Vagina (tissue), 2 donors: ENCODE measurements at places on chromosomes 3 and 15.

DNA sequence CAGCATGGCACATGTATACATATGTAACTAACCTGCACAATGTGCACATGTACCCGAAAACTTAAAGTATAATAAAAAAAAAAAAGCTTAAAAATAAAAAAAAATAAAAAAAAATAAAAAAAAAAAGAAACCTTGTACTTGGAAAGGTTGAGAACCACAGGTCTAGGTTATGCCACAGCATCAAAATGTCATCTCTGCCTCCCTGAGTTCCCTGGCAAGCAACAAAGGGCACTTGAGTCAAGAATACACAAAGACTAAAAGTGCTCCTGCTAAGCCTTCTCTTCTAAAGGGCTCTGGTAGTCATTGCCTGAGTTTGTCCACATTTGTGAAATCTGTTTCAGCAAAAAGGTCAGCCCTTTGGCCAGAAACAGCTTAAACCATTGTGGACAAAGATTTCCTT, 395.8 kb upstream of the CCDC54 start:
- no peak for DNase-seq

- DNase-seq, result no peak
Measured at GRCh38 chr3:9951962-9952805, at the start of gene PRRT3. Gene PRRT3, minus strand, starts transcription at chr3:9952408. Its CDS starts 2,293 bp downstream, at chr3:9950115.

DNA sequence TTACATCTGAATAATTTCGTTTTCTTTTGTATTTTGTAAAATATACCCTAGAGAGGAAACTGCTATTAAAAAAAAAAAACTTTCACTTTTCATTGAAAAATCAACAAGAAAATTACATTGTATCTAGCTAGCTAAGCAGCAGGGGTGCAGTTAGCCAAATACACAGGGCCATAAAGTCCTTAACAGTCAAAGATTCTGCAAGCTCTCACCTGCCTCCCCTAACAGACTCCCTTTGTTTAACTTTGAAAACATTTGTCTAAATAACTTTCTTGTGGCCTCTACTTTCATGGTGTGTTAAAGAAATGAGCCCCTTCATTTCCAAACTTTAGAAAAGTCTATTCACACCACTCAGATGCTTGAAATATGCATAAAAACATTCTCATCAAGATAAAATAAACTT, 23.3 kb downstream of the CBLB start:
- DNase-seq, result no peak

- no peak for DNase-seq
Measured at GRCh38 chr3:177597311-177598096, 400.2 kb upstream of the TBL1XR1 start.

DNA sequence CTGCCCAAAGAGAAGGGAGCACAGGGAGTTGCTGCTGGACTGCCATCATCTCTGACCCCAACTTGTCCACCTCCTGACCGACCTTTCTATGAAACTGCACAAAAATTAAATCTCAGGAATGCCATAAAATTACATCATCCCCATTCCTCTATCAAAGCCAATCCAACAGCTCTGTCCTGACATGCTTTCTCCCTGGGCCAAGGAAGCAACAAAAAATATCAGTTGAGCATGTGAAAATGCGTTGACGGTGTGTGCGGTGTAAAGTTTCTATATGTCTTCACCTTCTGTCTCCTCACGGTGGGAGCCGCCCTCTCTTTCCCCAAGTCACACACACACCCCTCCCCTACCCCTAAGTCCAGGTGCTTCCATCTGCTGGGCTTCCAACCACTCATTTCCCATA, 3.6 kb upstream of the ZNF774 start:
- no peak for DNase-seq

- DNase-seq, result no peak
Measured at GRCh38 chr3:184538666-184539431, 22.7 kb upstream of the EPHB3 start.

- DNase-seq, result no peak
Measured at GRCh38 chr15:35218215-35218614, 133.1 kb upstream of the NANOGP8 start.

- no peak for DNase-seq
Measured at GRCh38 chr3:54632326-54632665, 295.6 kb downstream of the LRTM1 start.

- no peak for DNase-seq
Measured at GRCh38 chr3:114904633-114905032, 242.5 kb downstream of the ZBTB20 start.

- no peak for DNase-seq
Measured at GRCh38 chr3:197367081-197367780, 68.8 kb upstream of the DLG1 start.

DNA sequence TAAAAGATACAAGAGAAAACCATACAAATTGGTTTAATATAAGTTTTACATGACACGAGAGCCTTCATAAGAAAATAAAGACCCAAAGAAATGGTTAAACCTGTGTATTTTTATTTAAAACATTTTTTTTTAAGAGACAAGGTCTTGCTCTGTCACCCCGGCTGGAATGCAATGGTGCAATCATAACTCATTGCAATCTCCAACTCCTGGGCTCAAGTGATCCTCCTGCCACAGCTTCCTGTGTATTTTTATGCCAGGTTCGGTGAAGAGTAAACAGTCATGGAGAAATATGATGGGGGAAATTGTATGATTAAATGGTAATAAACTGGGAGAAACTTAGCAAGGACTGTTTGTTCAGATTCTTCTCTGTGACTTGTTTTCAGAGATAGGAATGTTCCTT, 441.0 kb downstream of the TUSC7 start:
- DNase-seq, result no peak

GRCh38 chr3:13411186-13411860, 8.8 kb downstream of the NUP210 start:
- no peak for DNase-seq

GRCh38 chr3:28745916-28746617, 397.4 kb upstream of the AZI2 start:
- DNase-seq, result no peak

GRCh38 chr15:58447271-58448010, 15.7 kb downstream of the LIPC start:
- DNase-seq, result no peak

GRCh38 chr3:45642731-45643152, 46.5 kb upstream of the SACM1L start:
- DNase-seq, result no peak

DNA sequence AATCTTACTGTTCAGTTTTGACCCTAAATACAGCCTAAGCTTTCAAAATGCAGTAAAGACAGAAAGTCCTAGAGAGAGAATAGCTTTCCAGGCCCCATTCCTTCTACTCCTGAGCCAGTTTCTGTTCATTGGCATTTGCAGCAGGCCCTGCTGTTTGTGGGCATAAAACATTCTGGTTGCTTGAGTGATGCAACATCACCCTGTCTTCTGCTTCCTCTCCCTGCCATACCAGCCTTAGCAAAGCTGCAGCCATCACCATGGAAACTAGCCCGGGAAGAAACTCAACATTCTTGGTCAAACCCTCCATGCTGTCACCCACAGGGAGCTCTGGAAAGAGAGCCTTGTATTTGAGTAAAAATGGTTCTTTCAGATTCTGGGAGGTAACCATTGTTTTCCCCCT, 325.7 kb downstream of the MAGI1 start:
- no peak for DNase-seq

GRCh38 chr15:43143203-43143941, 10.0 kb downstream of the TMEM62 start:
- no peak for DNase-seq

DNA sequence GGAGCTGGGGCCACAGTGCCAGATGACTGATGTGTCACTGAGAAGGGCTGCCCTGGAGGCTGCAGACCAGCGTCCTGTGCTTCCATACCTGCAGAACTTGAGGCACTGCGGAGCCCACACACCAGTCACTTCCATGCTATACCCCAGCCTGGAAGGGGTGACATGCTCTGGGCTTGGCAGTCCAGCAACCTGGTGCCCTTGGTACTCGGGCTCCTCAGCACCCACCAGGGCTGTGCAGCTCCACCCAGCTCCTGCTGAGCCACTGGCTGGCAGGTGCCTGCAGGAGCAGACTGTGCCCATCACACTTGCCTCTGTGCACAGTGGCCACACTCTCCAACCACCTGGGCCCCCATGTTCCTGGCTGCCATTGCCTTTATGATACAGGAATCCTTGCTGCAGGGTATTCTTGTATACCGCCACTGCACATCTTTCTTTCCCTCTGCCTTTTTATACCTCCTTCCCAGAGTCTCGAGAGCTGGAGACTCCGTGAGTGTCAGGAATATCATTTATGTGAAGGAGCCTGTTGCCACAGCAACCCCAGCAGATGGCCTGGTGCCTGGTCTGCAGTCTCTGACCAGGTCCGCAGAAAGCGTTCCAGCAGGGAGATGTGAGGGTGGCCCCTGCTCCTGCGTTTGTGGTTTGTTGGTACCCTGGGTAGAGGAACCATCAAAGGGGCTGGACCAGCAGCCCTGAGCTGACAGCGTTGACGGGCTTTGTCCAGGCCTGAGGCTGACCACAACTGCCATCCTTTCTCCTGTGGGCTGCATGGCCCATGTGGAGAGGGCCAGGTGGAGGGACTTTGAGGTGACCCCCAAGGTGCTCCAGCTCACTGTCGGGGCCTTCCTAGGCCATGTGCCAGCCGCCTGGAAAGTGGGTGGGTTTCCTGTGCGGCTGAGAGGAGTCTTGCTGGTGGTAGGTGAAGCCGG, 93.4 kb upstream of the PLXNA1 start:
- DNase-seq, result no peak

GRCh38 chr15:81115054-81115939, 18.8 kb upstream of the CFAP161 start:
- no peak for DNase-seq

DNA sequence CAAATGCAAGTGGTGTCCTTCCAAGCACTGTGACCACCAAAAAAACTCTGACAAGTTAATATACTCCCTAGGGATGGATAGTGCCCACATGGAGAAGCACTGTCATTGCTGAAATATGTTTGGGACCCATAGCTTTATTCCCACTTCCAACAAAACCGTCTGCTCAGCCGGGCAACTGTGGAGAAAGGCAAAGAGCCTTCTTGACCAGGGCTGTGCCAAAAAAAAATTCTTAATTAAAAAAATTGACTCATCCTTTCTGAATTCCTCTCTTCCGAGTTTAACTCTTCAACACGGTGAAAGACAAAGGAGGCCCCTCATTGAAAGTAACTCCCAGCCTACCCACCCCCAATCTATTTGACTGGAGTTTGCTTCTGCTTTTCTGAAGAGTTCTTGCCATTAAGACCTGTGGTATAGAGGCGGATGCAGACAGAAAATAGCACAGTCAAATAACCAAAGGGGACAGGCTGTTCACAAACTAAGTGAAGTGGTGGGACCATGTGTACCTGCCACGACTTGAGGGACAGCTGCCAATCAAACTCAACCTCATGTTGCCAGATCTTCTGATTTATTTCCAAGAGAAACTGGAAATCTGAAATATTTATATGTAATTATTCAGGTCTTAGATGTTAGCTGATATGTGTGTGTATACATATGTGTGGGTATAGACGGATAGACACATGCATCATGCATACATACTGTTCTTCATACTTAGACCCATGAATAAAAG, 135.4 kb upstream of the PFN2 start:
- DNase-seq, result no peak

GRCh38 chr3:89426060-89426459, 318.6 kb downstream of the EPHA3 start:
- no peak for DNase-seq

GRCh38 chr15:64800476-64800875, 25.0 kb downstream of the PIF1 start:
- DNase-seq, result no peak

- DNase-seq, result no peak
Measured at GRCh38 chr3:114152519-114153151, 26.2 kb downstream of the DRD3 start.

DNA sequence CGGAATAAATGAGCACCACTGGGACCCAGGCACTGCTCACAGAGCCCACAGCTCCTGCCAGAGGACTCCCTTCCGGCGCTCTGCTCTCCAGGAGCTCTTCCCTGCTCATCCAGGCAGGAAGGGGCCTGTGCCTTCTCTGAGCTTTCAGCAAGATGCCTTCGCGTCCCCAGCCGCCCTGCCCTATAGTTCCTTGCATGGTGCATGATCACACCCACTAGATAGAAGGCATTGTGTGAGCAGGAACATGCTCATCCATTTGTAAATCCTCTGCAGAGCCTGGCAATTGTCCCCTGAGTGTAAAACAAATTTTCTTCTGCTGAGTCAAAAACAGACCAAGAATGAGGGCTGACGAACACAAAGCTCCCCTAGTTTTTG, 181.6 kb downstream of the MEGF11 start:
- DNase-seq, result no peak

DNA sequence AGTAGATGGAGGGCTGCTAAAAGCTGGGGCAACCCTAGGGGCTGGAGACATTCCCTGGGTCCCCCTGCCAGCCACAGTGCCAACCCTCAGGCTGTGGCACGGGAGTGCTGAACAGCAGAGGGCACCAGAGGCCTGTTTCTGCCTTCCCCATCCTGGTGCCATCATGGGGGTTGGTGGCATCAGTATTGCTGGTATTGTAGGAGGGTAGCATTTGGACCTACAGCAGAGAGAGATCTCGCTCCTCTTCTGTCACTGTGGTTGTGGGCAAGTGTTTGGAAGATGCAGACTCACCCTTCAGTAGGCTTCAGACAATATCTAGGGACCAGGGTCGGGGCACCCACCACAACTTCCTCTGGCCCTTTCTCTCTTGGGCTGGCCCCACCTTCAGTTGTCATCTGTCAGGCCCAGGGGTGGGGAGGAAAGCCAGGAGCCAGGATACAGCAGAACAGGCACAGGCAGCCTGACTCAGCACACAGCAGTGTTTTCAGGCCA, 123.5 kb downstream of the RPLP1 start:
- DNase-seq, result no peak

DNA sequence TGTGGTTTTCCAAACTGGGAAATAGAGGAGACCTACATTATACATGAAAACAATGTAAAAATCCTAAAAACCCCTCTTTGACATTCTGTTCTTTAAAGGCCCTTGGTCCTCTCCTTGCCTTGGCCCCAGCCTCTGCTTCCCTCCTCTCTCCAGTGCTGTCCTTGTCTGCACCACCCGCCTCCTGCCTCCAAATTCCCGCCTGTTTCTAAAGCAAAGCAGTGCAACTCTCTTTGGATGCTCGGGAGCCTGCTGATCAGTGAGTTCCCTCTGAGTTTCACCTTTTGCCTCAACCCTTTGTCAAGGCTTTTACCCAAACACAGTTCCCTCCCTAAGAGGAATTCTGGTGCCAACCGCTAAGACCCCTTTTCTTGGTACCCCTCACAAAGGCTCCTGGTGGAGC, 8.0 kb downstream of the ANKDD1A start:
- no peak for DNase-seq

- no peak for DNase-seq
Measured at GRCh38 chr15:49637857-49638256, 17.0 kb downstream of the DTWD1 start.
